ENCODE measurements at places on chromosomes 6 and 20. TPM values are rescaled to one million over a fixed set of nuclear protein-coding genes. Genes with fewer than 3 reads are reported as not detected.

Gene TRIM31
- total RNA-seq: not detected

Gene FABP7
- total RNA-seq: not detected

Gene NKAIN4
- total RNA-seq: not detected

Gene KIF3B
- 39.1 TPM for total RNA-seq

Gene EPHA7
- total RNA-seq: not detected

Gene SYTL3
- total RNA-seq: 123 TPM

DNA sequence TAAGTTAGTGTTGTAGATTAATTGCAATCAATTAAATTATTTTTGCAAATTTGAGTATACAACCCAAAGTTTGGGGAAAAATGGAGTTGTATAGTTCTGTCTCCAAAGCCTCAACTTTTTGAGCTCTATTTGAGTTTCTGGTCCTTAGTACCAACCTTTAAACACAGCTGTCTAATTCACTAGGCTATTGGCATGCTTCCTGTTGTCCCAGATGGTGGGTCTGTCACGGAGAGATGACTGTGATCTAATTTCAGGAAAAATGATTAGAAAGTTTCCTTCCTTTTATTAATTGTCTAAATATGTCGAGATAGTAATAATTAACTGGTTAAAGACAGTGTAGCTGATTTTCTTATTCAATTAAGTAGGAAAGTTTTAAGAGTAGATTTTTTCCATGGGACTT is 109.6 kb downstream of the SCAF8 start:
- no peaks in the 10 kb centered on the region for H3K27me3 ChIP-seq
- DNase-seq: no peak
- no peak overlapping the region for H3K4me3 ChIP-seq
- no peak overlapping the region for H3K27ac ChIP-seq
- peaks cover 7% of the 10 kb centered on the region for H3K4me1 ChIP-seq

GRCh38 chr6:148173548-148173947 is 169.1 kb upstream of the SASH1 start:
- H3K4me1 ChIP-seq: no peaks in the 10 kb centered on the region
- DNase-seq: no peak
- H3K36me3 ChIP-seq: no peaks in the 10 kb centered on the region
- H3K27ac ChIP-seq: no peak overlapping the region

GRCh38 chr6:3423439-3424184 is 33.2 kb downstream of the SLC22A23 start:
- no peaks in the 10 kb centered on the region for H3K36me3 ChIP-seq
- no peak for DNase-seq
- H3K4me3 ChIP-seq: no peak overlapping the region
- H3K27me3 ChIP-seq: peaks cover 9% of the 10 kb centered on the region

GRCh38 chr20:42274986-42275385 is 656.8 kb upstream of the CHD6 start:
- no peaks in the 10 kb centered on the region for H3K27me3 ChIP-seq
- no peak overlapping the region for H3K27ac ChIP-seq
- no peak for DNase-seq

- peaks cover 10% of the 10 kb centered on the region for H3K4me1 ChIP-seq
- no peak overlapping the region for H3K27ac ChIP-seq
- no peak for DNase-seq
- H3K27me3 ChIP-seq: peaks cover 10% of the 10 kb centered on the region
Observed at GRCh38 chr20:24786646-24787045, 162.4 kb upstream of the CST7 start.

All from activated T-helper 1 cell treated with anti-CD3 and anti-CD28 coated beads, Interleukin-12 subunit alpha, Interleukin-12 subunit beta, Interleukin-2, Interleukin-4 antibody, amounts not matched to agents 30 ng/mL and 10 ng/mL and 1 ng/mL, durations not matched to agents 14 hours and 24 hours and 36 hours (primary cell).